Activated effector memory CD4-positive, alpha-beta T cell treated with Interleukin-2 at 50 U/mL for 16 hours (primary cell): ENCODE measurements at places on chromosomes 11 and 22.

DNA sequence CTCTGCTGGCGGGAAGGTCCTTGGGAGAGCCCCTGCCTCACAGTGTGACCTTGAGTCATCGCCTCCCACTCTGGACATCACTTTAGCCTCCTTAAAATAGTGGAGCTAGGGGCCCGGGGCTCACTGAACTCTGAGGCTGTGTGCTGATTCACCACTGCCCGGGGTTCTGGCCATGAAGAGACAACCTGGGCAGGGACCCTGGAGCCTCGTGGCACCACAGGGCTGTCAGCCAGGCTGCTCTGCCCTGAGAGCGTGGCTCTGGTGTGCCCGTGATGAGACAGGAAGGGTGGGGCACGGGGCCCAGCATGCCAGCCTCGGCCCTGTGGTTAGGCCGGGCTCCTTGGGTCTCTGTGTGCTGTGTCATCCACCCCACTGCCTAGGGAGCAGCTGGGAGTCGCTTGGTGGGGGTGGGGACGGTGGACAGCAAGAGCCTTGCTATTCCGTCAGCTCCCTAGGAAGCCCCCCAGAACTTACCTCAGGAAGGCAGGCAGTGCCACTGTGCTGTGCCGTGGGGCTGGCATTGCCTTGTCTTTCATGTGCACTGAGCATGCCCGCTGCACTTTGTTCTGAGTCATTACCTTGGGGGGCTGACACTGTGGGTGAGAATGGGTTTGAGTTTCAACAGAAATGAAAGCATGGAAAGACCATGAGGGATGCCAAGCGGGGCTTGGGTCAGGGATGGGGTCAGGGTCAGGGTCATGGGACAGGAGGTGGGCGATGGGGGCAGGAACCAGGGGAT is 31.7 kb downstream of the TPCN2 start:
- peak; percentile 50 for DNase-seq

- no peak for DNase-seq
These were observed 14.9 kb upstream of the MS4A4A start for GRCh38 chr11:60265373-60266214.

DNA sequence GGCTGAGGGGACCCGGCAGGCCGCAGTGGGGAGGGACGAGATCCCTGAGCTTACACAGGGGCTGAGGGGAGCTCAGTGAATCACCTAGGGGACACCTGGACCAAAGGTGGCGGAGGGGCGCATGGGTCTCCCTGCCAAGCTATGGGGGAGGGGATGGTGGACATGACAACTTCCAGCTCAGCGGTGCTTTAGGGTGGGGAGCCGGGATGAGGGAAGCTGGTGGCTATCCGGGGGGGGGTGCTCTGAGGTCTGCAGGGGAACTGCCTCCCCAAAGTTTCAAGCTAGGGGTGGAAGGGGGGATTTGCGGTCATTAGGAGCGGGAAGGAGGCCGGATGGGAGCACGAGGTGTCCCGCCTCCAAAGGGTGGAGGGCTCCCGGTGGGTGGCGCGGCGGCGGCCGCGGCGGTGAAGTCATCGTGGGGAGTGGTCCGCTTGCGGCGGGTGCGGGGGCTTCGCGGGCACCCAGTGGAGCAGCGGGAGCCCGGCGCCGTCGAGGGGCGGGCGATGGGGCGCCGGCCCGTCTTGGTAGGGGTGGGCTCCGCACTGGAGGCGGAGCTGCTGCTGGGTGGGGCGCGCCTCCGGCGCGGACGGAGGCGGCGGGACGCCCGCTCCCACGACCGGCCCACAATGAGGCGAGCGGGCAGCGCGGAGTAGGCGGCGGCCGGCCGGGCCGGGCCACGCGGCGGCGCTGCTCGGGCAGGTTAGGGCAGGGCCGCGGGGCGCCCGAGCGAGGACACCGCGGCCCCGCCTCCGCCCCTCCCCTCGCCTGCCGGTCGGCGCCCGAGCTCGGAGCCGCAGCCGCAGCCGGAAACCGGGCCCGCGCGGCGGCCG is at the start of gene MICALL1:
MICALL1 (plus strand) TSS at position 764 of the 830 bp plus-strand sequence. CDS start 126 bp downstream, outside the sequence.
- DNase-seq, result peak; percentile 55

- no peak for DNase-seq
These were observed 106.4 kb upstream of the SLC5A12 start for GRCh38 chr11:26828288-26828687.

- peak; percentile 47 for DNase-seq
These were observed 1.7 kb downstream of the PHF21A start for GRCh38 chr11:46119352-46120216.
